A549 treated with Mapracorat at 1 μM for 4 hours (cell line): ENCODE measurements at places on chromosomes 4 and X. TPM values are rescaled to one million over a fixed set of nuclear protein-coding genes. Genes with fewer than 3 reads are reported as not detected.

The SMARCA1 gene
- total RNA-seq: 32.9 to 52.6 TPM (median 47.4 TPM) in 5 replicates

The ATP1B4 gene
- 0.04 TPM in 2 of 5 replicates, not detected in the others for total RNA-seq

The SLC6A8 gene
- total RNA-seq: 9.7 to 13.5 TPM (median 12.0 TPM) in 5 replicates

The PNMA6E gene
- total RNA-seq: not detected in 5 replicates

The ATP8A1 gene
- 0.03 to 0.09 TPM (median 0.06 TPM) in 4 of 5 replicates, not detected in the other for total RNA-seq

The CLDN22 gene
- total RNA-seq: not detected in 5 replicates

The PRKG2 gene
- total RNA-seq: 0.65 to 1.0 TPM (median 0.75 TPM) in 5 replicates

The DUSP21 gene
- not detected in 5 replicates for total RNA-seq

The TASL gene
- total RNA-seq: not detected in 5 replicates

The DGAT2L6 gene
- not detected in 5 replicates for total RNA-seq

The PLXNB3 gene
- total RNA-seq: 2.1 to 4.7 TPM (median 3.3 TPM) in 5 replicates

The AVPR2 gene
- 0.11 to 0.22 TPM in 2 of 5 replicates, not detected in the others for total RNA-seq

The HSFX4 gene
- not detected in 5 replicates for total RNA-seq

The TBC1D8B gene
- 0.81 to 1.3 TPM (median 0.95 TPM) in 5 replicates for total RNA-seq

The SPANXA2 gene
- 0.38 to 0.45 TPM in 2 of 5 replicates, not detected in the others for total RNA-seq

The DCX gene
- not detected in 5 replicates for total RNA-seq

The GDPD2 gene
- total RNA-seq: 0.07 to 0.14 TPM in 2 of 5 replicates, not detected in the others

The CEP44 gene
- 3.6 to 6.7 TPM (median 5.0 TPM) in 5 replicates for total RNA-seq

The MAGEA11 gene
- 0.07 TPM in 1 of 5 replicates, not detected in the others for total RNA-seq

The AMBN gene
- total RNA-seq: not detected in 5 replicates

The PSAPL1 gene
- total RNA-seq: 0.13 to 0.28 TPM (median 0.22 TPM) in 5 replicates

The PCDH18 gene
- not detected in 5 replicates for total RNA-seq

The CPLX1 gene
- 0.28 to 0.79 TPM (median 0.64 TPM) in 5 replicates for total RNA-seq

The NR0B1 gene
- total RNA-seq: 18.8 to 30.9 TPM (median 24.1 TPM) in 5 replicates

The CLIC2 gene
- total RNA-seq: 0.05 to 0.23 TPM (median 0.16 TPM) in 4 of 5 replicates, not detected in the other

The PDZD4 gene
- 2.9 to 4.3 TPM (median 3.7 TPM) in 5 replicates for total RNA-seq

The IGSF1 gene
- total RNA-seq: 0.21 to 1.0 TPM (median 0.29 TPM) in 5 replicates

The RHOXF2 gene
- not detected in 5 replicates for total RNA-seq

The USP17L18 gene
- not detected in 5 replicates for total RNA-seq

The RAI2 gene
- total RNA-seq: 0.13 to 0.27 TPM (median 0.15 TPM) in 5 replicates

The PPP2R2C gene
- total RNA-seq: 25.5 to 36.4 TPM (median 35.9 TPM) in 5 replicates

The SPOCK3 gene
- 0.11 to 0.15 TPM (median 0.13 TPM) in 5 replicates for total RNA-seq

The SMIM10L2A gene
- total RNA-seq: 0.08 to 0.23 TPM (median 0.16 TPM) in 5 replicates

The XAGE1A gene
- 19.1 to 53.0 TPM (median 30.5 TPM) in 5 replicates for total RNA-seq
